Progenitor cell of endocrine pancreas (in vitro differentiated cells): ENCODE measurements at places on chromosomes 4 and X.

GRCh38 chr4:186920483-186920882 lies 196.8 kb upstream of the FAT1 start:
- no peak for DNase-seq

GRCh38 chrX:108732630-108733321 lies 3.6 kb downstream of the IRS4 start:
- DNase-seq: peak; percentile 17

- DNase-seq: no peak
Observed at GRCh38 chr4:185966997-185967775, 101.8 kb upstream of the TLR3 start.

GRCh38 chr4:70914631-70915030 lies 12.5 kb downstream of the MOB1B start:
- DNase-seq: no peak

DNA sequence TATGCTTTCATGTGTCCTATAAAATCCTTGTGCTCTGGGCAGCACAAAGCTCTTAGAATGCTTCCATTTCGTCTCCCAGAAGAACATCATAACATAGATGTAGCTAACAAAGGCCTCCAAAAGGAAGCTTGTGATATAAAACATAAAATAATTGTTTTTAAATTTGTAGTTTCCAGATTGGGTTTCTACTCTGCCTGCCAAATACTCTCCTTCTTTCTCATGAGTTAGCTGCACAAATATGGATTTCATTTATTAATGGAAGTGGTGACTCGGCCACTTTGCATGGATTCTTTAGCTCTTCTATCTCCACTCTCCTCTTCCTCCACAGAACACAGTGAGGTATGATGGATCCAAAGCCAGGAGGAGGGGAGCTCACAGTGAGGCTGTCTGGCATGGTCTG lies 265.4 kb downstream of the COL25A1 start:
- DNase-seq: no peak

DNA sequence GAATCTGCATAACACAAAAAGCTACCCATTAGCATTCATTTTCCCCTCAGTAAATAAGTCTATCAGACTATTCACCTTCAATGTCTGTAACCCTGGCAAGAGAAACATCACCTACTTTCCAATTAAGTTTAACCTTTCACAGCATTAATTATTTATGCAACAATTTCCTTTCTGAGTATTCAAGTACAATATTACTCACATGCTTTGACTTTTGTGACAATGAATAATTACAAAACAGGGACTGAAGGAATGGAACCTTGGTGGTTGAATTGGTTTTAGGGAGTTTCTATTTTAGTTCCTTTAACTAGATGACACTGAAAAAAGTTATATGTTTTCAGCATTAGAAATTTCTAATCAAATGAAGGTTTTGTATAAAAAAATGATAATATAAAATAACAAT lies 932.3 kb upstream of the EPHA5 start:
- no peak for DNase-seq

- DNase-seq: no peak
Observed at GRCh38 chr4:53557669-53558064, 33.6 kb downstream of the LNX1 start.

GRCh38 chr4:41613821-41614220 lies 75.9 kb downstream of the LIMCH1 start:
- no peak for DNase-seq

DNA sequence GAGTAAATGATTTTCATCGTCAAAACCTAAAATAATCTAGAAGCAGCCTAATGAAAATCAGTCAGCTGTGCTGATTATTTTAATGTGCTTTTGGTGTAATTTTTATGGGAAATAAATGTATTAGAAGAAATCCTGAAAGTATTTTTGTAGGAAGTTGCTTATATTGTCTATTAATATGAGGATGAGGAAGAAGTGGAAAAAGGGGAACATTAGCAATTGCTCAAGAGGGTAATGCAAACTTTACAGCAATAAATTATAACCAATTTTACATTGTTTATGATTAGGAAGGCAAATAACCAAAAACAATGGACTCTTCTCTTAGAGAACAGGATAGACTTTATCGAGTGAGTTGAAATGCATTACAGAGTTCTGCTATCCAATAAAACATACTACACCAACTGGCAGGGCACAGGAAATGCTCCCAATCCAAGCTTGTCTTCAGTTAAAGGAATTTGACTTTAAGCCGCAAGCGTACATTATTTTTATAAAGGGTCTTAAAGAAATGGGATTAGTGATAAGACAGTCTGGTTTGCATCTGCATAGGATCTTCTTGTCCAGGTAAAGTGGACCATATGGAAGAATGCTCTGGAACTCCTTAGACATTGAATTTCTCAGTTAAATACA lies 374.8 kb downstream of the PDGFC start:
- no peak for DNase-seq

DNA sequence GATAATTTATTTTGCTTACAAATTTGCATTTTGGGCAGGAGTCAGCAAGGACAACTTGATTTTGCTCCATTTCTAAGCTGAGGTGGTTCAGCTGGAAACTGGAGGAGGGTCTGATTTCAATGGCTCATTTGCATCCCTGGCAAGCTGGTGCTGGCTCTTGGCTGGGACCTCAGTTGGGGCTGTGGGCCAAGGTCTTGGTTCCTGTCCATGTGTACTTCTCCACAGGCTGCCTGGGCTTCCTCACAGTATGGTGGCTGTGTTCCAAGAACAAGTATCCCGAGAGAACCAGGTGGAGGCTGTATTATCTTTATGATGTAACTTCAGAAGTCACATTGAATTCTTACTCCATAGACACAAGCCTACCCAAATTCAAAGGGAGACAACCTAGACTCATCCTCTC lies 77.0 kb upstream of the STX18 start:
- no peak for DNase-seq

DNA sequence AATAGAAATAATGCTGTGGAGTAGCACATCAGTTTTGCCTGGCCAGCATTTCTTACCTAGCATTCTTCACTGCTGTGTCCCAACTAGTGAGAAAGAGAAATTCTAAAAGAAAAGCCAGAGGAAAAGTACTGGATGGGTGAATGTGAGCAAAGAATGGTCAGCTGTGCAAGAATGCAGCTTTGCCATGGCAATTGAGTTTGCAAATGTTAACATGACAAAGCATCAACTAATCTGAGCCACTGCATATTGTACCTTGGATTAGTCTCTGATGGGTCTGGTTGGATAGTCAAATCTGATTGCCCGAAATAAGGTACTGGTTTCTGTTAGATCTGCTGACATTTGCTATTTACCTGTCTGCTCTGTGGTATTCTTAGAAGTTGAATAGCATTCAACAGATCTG lies 38.7 kb downstream of the ADD1 start:
- DNase-seq: no peak

GRCh38 chr4:55444827-55445226 lies 49.1 kb downstream of the TMEM165 start:
- DNase-seq: no peak

- DNase-seq: no peak
Observed at GRCh38 chr4:166432842-166433241, 559.8 kb downstream of the TLL1 start.

DNA sequence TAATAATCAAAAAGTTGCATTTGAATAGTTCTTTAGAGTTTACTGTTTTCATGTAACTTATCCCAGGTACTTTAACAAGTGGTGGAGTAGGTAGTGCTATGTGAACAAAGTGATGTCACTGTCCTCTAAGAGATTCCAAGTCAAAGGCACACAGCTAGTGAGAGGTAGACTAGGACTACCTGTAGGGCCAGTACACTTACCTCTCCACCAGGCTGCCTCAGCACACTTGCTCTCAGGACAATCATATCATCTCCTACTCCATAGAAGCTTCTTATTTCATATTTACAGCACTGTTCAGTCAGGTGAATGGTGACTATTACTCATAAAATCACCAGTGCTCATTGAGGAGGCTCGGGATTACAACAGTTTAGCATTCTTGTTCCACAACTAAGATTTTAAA lies 173.0 kb upstream of the EMCN start:
- DNase-seq: no peak

- DNase-seq: no peak
Observed at GRCh38 chrX:46279925-46280313, 265.3 kb downstream of the ZNF674 start.

DNA sequence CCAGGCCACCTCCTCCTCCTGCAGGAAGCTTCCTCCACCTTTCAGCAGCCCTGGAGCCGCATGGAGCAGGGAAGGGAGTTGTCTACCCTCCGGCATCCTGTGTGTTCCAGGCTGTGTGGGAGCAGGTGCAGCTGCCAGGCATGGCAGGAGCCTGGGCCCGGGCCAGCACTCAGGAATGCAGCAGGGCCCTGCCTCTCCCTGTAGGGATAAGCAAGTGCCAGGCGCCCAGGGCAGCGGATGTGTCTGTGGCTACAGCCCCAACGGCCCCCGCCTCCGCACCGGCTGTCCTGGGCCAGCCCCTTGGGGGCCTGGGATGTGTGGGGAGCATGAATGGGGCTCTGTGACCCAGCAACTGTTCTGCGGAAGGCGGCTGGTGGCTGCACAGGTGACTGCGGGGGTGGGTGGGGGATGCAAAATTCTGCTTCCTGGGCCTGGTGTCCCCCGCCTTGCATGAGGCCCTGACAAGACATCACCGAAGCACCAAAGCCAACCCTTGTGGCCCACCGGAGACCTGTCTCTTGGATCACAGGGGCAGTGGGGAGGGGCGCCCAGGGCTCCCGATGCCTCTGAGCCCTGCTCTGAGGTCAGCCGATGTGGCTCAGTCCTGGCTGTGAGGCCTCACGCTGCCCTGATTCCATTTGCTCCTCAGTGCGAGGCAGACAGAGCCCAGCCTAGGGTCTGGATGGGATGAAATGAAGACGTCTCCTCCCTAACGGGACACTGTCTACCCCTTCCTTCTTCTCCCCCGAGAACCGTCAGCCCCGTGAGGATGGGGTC lies 1.4 kb upstream of the DOK7 start:
- no peak for DNase-seq

DNA sequence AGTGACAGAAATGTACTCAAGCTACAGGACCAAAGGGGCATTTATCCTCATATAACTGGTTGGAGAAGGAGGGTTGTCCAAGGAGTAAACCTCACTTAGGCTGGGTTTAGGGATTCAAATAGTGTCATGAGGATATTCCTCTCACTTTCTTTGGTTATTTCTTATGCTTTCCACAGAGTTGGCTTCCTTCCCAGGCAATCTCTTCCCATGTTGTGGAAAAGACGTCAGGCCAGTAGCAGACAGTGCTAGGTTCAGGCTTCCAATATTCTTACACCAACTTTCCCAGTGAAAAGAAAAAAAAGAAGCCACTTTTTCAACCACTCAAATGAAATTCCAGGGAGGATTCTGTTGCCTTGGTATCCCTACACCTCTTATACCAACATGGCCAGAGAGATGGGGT lies 653.0 kb downstream of the C4orf33 start:
- DNase-seq: no peak

- no peak for DNase-seq
Observed at GRCh38 chr4:20287246-20287645, 35.5 kb downstream of the SLIT2 start.

DNA sequence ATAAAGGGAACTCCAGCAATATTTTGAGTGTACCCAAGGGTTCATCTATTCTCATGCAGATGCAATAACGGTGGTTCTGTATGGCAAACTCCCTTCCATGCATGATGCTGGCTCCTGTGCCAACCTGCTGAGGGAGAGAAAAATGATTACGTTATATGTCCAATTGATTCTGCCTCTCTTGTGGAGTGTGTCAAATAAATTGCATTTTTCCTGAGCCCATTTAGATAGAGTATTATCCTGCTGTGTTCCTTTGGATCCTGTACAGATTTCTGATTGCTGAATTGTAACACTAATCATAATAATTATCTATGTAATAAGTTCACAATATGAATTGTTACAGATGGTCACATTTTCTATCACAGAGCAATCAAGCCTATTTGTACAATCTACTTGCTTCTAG lies 821.7 kb downstream of the C4orf33 start:
- DNase-seq: no peak

- DNase-seq: no peak
Observed at GRCh38 chrX:109939498-109939897, 63.4 kb upstream of the TMEM164 start.

DNA sequence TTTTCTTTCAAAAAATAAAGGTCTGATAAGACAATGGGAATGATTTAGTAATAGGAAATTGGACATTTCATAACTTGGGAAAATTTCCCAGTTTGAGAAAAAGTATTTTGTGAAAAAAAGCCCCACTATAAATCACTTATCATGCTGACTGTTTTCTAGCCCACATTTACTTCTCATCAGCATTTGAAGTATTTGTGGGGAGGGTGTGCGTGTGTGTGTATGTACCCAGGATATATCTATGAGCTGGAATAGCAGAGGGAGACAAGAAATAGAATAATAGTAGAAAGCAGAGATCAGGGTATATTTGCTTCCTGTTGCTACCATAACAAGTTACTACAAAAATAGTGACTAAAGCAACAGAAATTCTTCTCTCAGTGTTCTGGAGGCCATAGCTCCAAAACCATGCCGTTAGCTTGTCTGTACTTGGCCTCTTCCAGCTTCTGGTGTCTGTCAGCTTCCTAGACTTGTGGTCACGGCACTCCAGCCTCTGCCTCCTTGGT lies 139.8 kb downstream of the PTTG2 start:
- no peak for DNase-seq

- no peak for DNase-seq
Observed at GRCh38 chrX:49257846-49258748, 6.4 kb downstream of the FOXP3 start.

GRCh38 chr4:172308078-172308477 lies 494.9 kb downstream of the GALNTL6 start:
- no peak for DNase-seq

GRCh38 chr4:84291969-84292368 lies 207.1 kb downstream of the NKX6-1 start:
- DNase-seq: no peak

DNA sequence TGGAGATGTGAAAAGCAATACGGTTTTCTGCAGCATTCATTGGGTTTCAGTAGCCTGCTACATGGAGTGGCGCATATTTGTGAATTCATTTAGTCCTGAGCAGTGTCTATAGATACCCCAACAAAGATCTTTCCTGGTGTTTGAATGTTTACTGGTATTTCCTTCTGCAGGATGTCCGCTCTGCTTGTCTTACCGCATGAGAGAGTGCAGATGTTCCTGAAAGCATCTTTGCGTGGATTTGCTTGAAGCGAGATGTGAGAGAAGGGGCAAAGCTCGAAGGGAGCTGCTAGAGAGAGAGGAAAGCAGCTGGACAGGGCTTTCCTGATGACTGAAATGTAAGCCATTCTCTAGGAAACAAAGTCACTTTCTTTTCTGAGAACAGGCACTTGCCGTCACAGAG lies 40.9 kb upstream of the GYPA start:
- DNase-seq: no peak

DNA sequence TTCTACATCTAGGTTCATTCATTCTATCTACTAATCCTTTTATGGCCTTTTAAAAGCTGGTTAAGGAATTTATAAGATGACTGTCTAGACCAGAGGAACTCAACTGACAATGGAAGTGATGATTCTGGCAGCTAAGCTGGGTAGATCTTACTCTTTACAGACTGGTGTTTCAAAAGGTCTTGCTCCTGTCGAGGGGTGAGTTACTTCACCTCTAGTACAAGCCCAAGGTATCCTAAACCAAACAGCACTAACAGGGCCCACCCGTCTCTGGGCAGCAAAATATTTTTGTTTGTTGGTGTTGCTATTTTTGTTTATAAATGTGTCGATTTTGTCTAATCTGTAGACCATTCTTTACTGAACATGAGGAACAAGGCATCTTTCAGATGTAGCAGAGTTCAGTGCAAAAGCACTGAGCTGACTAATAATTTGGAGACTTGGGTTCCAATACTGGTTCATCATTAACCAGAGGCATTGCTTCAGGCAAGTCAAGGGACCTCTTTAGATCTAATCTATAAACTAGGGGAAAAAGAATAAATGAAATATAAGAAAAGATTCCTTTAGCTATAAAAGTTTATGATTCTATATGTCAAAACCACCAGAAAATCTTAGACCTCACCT lies 90.3 kb upstream of the FRG1 start:
- DNase-seq: no peak
